NCI-H1092 (cell line): ENCODE measurements at places on chromosomes 5 and 9.

DNA sequence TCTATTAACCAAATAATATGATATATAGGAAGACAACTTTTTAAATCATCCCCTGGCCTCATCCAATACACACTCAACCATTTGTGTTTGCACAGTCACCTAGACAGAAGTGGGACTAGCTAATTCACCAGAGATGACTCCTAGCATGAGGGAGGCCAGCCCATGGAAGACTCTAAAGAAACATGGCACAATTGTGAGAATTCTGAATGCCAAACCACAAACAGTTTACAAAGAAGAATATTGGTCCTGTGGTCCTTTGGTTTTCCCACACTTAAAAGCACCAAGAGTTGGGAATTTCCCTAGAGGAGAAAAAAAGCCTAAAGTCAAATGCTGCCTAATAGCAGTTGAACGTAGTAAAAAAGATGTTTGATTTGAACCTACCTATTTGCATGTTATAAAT lies 609.9 kb downstream of the ACTL7B start:
- no peak for DNase-seq

GRCh38 chr5:21142791-21143190 lies 1154.8 kb upstream of the CDH18 start:
- DNase-seq = no peak

DNA sequence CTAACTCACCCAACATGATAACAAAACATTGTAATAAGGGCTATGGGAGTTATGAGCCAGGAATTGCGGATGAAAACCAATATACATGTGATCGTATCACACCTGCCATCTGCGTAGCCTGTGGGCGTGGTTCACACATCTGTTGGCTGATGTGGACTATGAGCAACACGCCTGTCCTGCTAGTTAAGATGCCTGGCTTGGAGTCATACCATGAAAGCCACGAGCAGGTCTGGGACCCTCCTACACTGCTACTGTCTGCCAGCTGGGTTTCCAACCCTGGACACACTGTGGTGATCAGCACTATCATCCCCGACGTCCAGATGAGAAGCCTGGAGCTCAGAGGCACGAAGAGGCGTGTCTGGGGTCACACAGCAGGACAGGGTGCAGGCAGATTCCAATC lies 40.2 kb downstream of the STK10 start:
- DNase-seq = no peak

- no peak for DNase-seq
Observed at GRCh38 chr5:8508231-8508630, 639.3 kb downstream of the MTRR start.

GRCh38 chr5:58326022-58326421 lies 133.9 kb downstream of the PLK2 start:
- no peak for DNase-seq

DNA sequence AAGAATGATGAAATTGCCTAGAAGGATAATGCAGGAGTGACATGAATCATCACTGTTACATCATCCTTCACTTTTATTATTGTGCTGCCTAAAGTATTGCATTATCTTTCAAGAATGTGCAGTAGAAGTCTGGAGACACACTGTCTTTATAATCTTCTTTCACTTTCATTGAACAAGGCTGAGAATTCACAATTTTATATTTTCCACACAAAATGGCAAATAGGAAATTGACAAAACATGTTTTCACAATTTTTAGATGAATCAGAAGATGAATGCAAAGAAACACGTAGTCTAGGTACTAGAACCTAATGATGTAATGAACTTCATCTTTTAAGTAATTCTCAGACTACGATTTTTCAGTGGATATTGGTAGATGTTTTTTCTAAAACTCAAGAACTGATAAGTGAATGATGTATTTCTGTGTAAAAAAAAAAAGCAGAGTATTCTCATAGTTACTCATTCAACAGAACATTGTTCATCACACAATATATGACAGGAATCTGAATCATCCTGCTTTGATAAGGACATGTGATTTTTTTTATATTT lies 131.5 kb upstream of the GRHPR start:
- DNase-seq = no peak

DNA sequence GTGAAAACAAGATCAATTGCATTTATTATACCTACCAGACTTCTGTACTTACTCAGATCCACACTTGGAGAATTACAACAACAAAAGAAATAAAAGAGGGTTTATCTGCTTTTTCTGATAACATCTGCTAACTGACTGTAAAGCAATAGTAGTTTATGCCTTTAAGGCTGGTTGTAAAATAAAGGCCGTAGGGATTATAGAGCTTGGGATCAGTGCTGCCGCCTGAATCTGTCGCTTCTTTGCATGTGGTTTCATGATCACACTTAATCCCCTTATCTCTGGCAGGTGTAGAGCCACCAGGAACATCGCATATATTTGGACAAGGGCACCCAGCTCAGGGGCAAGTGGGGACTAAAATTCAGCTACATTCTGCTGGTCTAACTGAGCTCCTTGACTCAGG lies 146.7 kb downstream of the CCDC192 start:
- DNase-seq = no peak

DNA sequence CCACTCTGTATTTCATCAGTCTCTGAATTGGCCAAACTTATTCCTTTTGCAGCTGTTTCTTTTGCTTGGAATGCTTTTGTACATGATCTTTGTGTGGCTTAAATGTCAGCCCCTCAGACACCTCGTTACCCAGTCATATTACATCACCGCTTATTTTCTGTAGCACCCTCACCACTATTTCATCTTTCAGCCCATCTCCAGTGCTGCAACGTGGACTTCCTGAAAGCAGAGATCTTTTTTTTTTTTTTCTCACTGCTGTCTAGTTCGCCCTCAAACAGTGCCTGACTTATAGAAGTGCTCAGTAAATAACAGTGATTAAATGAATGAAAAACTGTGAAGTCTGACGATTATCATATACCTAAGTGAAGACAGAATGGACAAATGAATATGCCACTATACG lies 835 bp downstream of the SRA1 start:
- DNase-seq = no peak

DNA sequence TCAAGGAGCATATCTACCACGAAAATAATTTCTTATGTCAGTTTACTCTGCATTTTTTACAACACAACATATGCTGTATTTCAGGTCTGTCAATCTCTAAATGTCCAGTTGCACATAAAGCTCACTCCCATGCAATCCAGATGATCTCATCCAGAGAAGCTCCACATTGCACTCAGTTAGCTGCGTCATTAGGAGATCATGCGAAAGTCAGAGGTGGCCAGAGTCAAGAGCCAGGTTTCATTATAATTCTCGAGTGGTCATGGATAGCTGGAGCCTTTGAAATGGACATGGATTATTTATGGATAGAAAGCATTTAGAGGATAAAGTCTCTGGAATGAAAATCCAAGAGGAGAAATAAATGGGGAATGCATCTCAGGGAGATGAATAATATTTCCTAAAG lies 232.3 kb downstream of the GAS1 start:
- DNase-seq = no peak

DNA sequence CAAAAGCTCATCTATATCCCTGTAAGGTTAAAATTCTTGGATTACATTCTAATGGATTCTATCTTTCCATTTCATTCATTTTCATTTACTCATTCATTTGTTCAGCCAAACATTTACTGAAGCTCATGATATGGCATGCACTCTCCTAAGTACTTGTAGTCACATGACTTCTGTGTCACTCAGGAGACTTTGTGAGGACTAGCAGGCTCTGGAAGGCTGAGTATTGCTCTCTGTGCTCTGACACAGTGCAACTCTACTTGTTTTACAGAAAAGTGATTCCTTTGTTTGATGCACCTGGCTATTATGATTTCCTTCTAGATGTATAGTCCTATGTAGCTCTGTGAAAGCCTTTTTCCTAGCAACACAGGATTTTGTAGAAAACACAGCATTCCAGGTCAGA lies 53.0 kb downstream of the YIPF5 start:
- DNase-seq = no peak

DNA sequence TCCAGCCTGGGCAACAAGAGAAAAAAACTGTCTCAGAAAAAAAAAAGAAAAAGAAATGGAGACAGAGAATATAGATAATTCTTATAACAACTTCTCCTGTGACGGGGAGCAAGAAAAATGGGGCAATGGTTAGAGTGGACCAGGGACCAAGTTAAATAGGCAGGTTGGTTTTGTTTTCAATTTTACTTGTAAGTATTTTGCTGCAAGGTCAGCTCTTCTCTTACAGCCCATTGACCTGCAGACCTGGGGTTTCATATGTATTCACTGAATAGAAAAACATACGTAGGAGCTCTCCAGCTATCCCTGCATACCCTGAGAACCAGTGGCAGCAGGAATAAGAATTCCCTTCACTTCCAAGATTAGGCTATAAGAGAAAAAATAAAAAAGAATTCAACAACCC lies 29.2 kb upstream of the IL13 start:
- DNase-seq = no peak

DNA sequence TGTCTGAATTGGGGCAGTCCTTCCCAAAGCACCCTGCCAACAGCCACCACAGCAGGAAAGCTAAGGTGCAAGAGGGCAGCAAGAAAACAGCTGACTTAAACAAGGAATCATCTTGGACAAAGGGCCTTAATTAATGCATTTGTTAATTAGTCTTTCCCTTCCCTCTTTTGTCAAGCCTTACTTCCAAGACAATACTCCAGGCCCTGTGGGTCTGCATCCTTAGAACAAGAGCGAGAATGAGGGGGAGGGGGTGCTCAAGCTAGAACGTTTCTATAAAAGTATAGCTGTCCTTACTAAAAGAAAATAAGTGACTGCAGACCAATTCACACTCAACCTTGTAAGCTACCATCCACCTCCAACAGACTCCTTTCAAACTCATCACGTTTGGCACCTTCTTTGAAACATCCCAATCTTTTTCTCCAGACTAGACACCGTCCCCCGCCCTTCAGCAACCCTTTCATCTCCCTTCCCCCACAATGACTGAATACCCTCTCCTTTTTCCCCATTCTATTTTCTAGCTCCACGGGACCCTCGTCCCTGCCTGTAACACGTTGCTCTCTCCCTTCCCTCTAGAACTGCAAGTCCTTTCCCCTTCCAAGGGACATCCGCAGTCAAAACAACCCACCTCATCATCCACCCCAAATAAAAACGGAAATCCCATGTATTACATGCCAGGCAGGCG lies 85.7 kb upstream of the RNF38 start:
- no peak for DNase-seq

- no peak for DNase-seq
Observed at GRCh38 chr9:112489039-112489546, 2.5 kb downstream of the KIAA1958 start.

GRCh38 chr5:134175921-134176510 lies 734 bp downstream of the SKP1 start:
- no peak for DNase-seq

- DNase-seq = no peak
Observed at GRCh38 chr9:135103931-135104639, 16.6 kb downstream of the OLFM1 start.

DNA sequence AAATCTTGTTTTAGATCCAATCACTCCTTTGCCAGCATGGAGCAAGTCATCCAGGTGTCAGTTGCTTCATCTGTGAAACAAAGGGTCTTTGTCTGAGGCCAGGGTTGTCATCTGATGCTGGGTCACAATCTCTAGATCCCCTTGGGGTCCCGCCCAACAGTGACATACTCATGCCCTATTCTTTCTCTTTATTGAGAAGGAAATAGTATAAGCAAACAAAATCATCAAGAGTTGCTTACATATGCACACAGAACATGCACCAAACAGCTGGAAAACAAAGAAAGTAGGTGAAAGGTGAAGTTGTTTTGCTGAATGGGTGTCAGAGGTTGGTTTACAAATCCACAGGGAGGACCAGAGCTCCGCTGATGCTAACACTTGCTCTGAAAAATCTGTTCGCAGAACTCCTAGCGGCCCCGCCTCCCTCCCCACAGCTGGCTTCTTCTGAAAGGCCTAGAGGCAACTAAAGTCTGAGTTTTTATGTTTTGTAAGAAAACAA lies 106.1 kb upstream of the SLC44A1 start:
- DNase-seq = no peak
